HCT116 (cell line): ENCODE measurements at places on chromosomes 5 and 9.
A peak's percentile ranks its signal among the peaks of the same experiment; 100 is the strongest.

- no peak for DNase-seq
Measured at GRCh38 chr5:134048864-134049263, 44.1 kb upstream of the VDAC1 start.

DNA sequence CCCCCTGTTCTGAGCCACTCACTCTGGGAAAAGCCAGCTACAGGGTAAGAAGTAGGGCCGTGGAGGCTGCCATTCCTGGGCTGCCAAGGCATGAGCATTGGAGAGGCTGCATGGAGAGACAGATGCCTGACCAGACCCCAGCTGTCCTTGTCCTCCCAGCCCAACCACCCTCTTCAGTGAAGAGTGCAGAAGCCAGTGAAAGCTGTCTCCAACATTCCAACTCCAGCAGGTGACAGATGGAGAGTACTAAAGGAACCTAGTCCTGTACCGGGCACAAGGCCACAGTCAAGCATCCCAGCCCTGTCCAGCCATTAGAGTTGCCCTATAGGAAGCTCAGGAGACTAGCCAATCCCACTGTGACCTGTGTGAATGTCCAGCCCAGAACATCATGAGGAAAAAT is 165.1 kb downstream of the DIRAS2 start:
- DNase-seq, result no peak

DNA sequence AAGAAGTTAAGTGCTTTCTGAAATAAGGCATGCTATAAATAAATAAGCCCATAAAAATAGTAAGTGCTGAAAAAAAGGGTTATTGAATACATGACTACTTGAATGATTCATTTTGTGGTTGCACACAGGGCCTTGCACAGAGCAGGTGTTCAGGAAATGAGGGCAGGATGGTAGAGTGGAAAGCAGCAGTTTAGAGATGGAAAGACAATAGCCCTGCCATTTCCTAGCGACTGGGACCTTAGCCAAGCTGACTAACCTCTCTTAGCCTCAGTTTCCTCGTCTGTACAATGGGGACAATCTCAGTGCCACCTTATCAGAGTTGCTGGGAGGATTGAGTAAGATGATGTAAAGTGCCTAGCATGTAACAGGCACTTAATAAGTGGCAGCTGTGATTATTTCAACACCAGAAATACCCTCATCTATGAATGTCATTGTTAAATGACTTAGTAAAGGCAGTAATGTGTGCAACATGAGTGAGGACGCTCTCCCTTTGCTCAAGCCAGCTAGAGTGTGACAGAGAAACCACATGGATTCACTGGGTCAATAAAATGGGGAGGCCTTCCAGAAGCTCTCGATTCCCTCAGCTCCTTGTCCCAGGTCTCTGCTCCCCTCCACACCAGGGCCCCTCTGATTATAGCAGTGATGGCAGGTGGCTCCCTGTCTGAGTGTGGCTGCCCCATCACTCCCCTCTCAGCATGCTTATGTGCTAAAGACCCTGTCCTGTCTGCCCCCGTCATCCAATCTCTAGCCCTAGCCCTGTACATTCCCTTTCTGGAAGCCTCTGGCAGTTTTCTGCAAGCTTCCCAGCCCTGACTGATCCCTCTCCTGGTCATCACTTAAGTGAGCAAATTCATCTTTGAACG is 16.0 kb upstream of the PHF19 start:
- DNase-seq, result no peak

DNA sequence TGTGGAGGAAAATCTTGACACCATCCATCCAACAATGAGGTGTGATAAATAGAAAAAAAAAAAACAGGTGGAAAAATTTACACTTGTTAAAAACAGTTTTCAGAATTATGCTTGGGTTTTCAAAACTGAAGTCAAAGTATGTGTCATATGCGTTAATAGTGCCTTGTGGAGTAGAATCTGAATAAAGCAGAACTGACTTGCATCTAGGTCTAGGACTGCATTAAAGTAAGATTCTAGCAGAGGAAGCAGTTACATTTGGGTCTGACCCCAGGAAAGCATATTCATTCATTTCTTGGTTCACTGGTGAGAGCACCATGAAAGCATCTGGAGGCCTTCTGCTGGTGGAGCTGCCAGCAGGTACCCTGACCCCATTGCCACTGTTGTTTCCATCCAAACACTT is 89.0 kb downstream of the MARCHF3 start:
- no peak for DNase-seq

GRCh38 chr5:130400091-130400490 is 495.8 kb downstream of the CHSY3 start:
- DNase-seq, result no peak

DNA sequence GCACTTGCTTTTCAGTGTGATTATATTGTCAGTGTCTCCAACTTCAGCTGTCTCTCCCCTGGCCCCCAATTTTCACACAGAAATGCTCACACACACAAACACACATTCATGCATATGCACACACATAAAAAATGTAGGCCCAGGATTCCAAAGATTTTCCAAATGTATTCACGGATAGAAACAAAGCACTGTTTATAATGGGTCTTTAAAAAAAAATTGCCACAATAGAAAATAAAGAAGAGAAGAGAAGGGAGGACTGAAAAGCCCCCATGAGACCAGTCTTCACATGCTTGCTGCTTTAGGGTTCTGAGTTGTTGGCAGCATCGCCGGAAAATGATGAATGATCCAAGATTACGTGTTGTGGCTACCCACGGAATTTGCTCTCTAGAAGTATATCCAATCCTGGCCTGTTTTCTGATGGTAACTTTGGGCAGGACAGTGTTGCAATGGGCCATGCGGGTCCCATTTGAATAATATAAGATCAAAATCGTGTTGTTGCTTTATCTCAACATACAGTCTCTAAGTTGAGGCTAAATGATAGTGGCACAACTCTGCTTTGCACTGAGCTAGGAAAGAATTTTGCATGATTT is 36.2 kb upstream of the ACO1 start:
- no peak for DNase-seq

DNA sequence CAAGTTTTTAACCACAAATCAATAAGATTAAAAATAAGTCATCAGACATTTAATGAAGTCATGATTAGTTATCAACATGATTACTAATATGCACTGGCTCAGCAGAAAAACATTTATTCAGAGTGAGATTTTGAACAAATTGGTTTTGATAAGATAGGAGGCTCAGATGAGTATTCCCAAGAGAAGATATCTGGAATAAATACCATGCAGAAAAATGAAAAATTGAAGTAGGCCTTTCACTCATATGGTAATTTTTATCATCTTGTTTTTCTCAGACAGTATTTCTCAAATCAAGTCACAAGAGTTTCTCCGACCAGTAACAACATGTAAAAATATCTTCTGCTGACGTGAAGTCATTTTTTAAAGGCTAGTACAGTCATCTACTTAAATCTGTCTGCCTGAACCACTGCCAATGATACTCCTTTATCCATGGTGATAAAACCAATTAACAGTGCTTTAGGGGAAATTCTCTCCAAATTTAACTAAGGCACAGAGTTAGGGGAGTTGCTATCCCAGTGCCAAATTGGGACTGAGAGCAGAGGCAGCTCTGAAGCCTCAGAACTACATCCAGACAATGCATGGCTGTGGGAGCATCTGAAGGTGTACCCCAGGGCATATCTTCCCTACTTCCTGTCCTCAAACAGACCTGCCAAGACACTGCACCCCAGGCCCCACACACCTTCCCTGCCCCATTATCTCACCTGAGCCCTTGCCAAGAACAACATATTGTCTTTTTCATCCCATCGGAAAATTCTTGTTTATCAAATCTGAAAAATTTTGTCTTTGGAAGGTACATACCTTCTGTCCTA is 105.5 kb upstream of the TSLP start:
- DNase-seq, result no peak

DNA sequence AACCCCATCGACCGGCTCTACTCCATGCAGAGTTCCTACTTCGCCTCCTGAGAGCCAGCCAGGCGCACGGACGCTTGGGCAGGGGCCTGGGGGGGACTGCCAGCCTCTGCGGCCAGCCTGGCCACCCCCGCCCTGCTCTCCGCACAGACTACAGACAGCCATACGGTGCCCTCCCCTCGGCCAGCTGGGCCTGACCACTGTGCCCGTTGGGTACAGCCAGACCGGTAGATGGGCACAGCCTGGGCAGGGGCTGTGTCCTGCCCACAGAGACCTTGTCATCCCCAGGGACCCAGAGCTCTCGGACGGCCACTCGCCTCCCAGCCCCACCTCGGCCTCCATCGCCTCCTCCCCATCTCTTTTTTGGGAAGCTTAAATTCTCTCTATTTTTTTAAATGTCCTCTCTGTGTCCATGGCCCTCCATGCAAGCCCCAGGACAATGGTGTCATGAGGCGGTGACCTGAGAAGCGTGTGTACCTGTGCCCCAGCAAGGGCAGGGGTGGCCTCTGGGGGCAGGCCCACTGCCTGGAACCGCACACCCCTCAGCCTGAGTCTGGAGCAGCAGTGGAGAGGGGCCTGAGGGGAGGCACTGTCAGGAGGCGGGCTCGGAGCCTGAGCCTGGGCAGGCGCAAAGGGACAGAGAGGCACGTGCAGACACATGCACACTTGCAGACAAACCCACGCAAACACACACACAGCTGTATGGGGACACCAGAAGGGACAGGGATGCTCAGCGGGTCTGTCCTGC is 82.8 kb downstream of the LMX1B start:
- no peak for DNase-seq

DNA sequence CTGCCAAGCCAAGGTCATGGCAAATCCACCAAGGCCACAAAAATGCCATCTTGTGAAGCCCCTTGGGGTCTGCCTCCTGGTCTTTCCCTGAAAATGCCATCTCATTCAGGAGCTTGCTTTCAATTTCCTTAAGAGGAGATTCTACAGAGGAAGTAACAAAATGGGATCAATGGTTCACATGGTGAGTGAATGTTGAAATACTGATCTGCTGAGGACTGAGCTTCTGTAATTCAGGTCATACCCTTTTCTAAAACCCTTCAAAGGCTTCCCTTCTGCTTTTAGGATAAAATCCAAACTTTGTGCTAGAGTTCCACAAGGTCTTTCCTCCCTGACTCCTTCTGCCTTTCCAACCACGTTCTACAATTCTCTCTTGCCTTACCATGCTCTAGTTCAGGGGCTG is 24.7 kb upstream of the NR3C1 start:
- no peak for DNase-seq

- DNase-seq, result no peak
Measured at GRCh38 chr9:88828492-88828974, 162.7 kb upstream of the S1PR3 start.

DNA sequence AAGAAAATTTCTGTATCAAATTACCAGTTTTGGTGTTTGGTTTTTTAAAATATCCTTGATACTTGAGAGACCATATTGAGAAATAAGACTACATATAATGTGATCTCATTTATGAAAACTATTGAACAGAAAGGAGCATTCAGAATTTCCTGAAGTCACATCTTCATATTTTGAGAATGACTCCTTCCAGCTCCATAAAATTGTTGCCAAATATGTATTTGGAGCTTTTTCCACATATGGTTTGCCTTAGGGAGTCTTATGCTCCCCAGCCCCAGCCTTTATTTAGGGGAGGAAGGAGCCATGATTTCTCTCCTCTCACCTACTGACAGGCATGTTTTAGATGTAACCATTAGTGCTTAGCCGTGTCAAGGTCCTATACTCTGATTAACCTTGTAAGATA is 51.1 kb downstream of the GCNT1 start:
- DNase-seq, result no peak

GRCh38 chr5:149593370-149593769 is 12.1 kb downstream of the ARHGEF37 start:
- DNase-seq, result no peak

DNA sequence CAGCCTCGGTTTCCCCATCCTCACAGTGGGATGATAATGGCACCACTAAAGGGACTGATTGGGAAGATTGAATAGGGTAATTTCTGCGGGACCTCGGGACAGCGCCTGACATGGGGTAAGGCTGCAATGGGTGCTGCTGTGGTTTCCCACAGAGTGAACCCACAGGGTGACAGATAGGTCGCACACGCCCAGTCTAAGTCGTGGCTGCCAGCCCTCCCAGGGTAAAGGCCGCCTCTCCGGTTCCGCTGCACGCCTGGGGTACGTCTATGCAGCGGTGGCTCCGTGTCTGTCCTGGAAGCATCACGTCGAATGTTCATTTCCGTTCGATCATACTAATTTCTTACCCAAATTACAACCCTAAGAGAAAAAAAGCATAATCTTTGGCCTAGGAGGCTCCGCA is 631 bp downstream of the CFAP77 start:
- DNase-seq, result no peak

GRCh38 chr9:123246534-123246933 is 21.9 kb downstream of the STRBP start:
- no peak for DNase-seq

DNA sequence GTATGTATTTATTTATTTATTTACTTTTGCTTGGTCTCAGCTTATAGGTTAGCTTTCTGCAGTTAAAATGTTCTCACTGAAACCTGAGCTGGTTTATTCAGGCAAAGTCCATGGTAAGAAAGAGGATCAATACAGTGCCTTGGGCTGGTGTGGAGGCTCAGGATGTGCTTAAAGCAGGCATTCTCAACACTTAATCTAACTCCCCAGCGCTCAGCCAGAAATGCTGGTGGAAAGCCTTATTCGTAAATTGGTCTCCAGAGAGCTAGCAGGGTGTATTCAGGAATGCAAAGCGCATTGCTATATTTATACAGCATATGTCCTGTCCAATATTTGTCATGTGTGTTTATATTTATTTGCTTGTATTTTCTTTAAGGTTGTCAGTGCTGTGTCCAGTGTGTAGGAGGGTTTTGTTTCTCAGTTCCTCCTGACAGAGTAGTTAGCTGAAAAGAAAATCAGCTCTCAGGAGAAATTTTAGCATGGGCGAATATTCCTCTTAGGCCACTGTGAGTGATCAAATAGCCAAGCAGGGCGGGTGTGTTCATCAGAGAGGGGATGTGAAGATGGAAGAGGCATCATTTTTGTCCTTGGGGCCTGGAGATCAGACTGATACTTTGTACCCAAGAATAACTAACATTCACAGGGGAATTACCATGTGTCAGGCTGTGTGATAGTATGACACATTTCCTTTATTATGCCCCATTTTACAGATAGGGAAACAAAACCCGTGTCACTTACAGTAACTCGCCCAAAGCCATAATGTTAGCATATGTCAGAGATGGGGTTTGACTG is 65.8 kb downstream of the DOCK2 start:
- DNase-seq, result no peak

GRCh38 chr5:141992349-141992963 is 20.4 kb downstream of the GNPDA1 start:
- DNase-seq, result no peak

GRCh38 chr9:14769230-14769571 is 46.7 kb upstream of the CER1 start:
- DNase-seq, result peak; percentile 10

- DNase-seq, result no peak
Measured at GRCh38 chr9:81375187-81376100, 313.9 kb downstream of the TLE1 start.

DNA sequence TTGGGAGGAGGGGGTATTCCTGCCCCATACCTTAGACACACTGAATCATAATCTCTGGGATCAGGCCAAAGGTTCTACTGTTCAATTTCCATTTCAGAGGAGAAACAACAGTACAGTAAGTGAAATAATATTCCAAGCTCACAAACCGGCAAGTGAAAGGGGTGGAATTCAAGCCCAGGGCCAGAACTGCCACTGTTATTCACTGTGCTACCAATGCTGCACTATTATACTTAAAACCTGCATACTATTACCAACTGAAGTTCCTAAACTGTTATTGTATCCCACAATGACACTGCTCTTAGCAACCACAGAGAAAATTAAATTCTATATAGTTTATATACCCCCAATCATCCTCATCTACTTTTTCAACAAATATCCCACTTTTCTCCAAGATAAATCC is 24.6 kb downstream of the SSBP2 start:
- no peak for DNase-seq

GRCh38 chr5:71932131-71932654 is 175.1 kb upstream of the MAP1B start:
- peak; percentile 21 for DNase-seq

- no peak for DNase-seq
Measured at GRCh38 chr9:117487555-117488175, 72.8 kb upstream of the ASTN2 start.
